ENCODE measurements at places on chromosomes 7 and 10. TPM values are rescaled to one million over a fixed set of nuclear protein-coding genes. Genes with fewer than 3 reads are reported as not detected.

DNA sequence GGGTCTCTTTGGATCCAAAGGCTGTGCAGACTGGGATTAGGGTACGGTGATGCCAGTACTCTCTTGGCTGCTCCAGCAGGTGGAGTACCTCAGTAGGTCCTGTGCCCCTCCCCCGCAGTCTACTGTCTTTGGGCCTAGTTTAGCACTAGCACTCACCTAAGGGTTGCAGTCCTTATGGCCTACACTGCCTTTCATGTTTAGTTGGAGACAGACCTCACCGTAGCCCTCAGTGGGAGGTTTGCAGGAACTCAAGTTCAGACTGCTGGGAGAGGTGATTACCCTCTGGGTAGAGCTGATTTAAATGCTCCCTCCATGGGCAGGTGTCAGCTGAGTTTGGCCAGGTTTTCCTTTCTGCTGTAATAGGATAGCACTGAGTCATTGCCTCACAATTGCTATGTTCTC is 210.8 kb upstream of the TMEM196 start:
- DNase-seq: no peak

- no peak for DNase-seq
Measured at GRCh38 chr7:5872326-5872725, 8.3 kb upstream of the OCM start.

DNA sequence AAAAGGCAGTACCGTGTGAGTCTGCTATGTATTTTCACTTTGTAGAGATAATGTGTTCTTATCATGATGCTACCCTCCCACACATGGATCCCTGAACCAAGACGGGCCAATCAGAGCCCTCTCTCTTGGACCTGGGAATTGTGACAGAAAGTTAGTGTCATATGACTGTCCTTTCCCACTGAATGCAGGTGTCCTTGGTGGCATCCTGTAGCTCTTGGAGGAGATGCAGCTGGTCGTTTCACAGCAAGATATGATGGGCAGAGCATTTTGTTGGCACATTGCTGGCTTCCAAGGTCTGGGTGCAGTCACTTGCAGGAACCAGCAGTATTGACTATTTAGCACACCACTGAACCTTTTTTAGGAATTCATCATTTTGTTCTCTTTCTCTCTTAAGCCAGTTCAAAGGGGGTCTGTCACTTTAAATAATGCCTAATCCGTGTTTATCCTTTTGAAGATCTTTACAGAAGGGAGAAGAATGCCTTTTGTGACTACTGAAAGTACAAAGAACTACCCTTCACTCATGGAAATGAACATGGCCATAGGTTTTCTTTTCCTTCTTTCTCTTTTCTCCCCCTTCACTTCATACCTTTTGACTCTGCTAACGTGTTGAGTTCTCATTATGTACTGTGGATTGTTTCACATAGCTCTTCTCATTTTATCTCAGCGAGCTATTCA is 125.1 kb downstream of the PLXDC2 start:
- DNase-seq: no peak

DNA sequence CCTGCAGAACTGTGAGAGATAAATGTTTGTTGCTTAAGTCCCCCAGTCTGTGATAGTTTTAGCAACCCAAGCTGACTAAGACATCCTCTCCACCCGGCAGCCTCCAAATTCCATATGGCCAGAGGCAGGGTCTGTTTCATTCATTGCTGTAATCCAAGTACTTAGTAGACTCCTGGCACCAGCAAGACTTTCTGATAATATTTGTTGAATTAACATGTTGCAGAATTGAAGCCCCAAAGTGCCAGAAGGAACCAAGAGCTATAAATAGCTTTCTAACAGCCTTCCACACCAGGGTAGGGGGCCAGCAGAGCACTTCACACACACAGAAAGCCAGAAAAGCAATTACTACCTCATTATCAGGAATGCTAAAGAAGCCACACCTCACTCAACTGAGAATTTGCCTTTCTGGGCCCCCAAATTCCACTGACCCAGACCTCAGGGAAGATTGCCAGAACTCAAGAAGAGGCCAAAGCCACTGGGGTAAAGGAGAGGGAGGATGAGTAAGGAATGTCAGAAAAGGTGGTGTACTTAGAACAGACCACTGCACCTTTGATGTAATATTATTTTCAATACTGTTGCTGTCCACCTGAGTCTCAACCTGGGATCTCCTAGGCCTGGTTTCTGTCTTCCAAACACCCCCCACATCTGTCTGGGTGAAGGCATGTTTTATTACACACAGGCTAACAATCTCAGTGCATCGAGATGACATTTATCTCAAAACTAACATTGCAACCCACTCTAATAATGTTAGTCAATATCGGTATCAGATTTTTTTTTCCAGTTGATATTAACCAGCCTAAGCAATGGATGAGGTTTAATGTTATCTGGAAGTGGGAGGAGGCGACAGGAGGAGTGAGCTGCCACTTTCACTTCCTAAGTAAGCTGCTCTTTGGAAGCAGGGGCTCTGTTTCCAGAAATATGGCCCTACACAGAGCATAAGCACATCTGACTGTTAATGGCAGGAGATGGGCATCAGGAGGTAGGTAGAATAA is 5.5 kb downstream of the NOD1 start:
- DNase-seq: no peak

- no peak for DNase-seq
Measured at GRCh38 chr7:155470186-155470487, 12.2 kb downstream of the EN2 start.

- no peak for DNase-seq
Measured at GRCh38 chr7:53431901-53432300, 396.5 kb downstream of the POM121L12 start.

DNA sequence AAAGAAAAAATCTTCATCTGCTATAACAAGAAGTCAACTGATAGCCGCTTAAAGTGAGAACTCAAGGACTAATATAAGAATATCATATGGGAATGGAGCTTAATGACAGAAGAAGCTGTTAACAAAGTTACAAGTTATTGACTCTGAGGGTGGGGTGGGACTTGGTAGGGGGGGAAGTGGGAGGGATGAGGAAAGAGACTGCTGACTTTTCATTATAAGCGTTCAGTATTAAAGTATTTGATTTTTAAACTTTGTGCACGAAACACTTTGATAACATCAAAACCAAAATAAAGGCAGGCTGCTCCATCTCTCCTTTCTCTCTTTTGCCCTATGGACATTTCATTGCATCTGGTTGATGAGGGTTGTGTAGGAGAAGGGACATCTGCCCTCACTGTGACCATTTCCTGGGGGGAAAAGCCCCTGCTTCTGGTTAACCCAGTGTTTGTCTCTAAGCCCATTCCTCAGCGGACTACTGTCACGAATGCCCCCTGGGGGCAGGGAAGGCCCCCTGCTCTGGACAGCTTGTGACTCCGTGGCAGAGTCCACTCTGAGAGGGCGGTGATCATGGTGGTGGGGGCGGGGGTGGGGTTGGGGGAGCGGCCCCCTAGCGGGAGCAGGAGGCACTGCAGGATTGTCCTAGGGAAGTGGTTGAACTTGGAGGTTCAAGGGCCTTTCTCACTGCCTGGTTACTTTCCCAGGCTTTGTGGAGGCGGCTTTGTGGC is 17.4 kb downstream of the SLC13A4 start:
- no peak for DNase-seq

DNA sequence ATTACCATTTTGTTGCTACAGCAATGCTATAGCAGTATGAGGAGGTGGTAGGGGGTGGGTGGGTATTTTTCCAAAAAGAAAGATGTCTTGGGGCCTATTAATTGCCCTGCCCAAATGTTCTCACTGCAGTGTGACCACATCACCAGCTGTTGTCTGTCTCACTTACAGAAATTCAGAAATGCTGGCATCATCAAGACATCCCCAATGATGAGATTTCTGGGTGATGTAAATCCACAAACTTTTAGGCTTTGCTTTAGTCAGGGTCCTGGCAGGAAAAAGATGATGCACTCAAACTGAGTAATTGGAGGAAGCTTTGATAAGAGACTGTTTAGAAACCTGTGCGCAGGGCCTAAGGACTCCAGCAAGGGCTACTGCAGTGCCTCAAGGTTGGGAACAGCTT is 56.2 kb upstream of the OPN4 start:
- no peak for DNase-seq

GRCh38 chr7:103809229-103809994 is 180.0 kb downstream of the RELN start:
- DNase-seq: no peak

GRCh38 chr10:115606086-115606485 is 512.9 kb downstream of the ATRNL1 start:
- no peak for DNase-seq

DNA sequence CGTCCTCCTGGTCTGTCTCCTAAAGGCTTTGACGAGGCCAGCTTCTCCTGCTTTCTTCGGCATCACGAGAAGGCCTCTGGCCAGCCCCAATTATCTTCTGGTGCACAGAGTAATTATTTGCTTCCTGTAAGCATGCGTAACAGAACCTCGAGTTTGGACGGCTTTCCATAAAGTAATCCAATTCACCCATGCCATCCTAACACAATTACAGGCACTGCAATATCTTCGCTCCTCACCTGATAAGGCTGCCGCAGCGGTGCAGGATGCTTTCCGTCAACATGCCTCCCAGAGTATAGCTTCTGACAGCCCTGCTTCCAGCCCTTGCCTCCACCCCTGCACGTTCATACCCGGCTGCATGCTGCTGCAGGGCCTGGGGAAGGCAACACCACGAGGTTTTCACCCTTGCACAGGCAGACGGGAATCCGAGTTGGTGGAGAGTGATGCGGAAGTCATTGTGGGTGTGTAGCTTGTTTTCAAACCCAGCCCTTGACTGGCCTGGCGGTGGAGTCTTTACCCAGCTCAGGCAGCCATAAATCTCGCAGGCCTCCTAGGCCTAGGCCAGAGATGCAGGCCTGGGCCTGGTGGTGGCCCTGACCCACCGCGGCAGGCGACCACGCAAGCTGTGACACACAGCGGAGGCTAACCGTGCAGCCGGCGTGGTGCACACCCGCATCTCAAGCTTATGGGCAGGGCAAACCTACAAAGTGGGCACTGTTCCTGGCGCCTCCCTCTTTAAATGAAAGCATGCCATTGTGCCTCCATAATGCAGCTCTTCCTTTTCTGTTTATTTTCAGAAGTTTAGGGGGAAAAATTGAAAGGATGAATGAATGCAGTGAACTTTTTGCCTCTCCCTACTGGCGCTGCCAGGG is 12.7 kb downstream of the EBF3 start:
- DNase-seq: no peak

DNA sequence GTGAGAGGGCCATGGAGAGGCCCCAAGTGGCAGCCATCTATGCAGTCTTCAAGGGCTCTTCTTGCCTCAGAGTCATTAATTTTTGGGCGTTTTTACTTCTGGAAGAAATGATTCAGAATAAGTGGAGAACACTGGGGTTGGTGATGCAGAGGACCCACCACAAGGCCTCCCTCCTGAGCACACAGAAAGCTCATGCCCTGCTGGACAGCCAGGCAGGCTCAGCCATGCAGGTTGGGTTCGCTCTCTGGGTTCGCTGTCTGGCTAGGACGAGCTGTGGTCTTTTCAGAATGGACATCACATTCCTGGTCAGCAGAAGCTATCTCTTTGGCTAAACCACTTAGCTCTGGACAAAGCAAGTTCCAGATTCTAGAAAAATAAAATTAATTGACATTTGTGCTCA is 480.8 kb downstream of the RPS24 start:
- no peak for DNase-seq

- DNase-seq: no peak
Measured at GRCh38 chr7:13279854-13280435, 592.5 kb downstream of the ARL4A start.

- DNase-seq: no peak
Measured at GRCh38 chr10:27820637-27821036, 75.0 kb upstream of the MKX start.

- DNase-seq: no peak
Measured at GRCh38 chr7:156907656-156908055, 14.7 kb upstream of the LMBR1 start.

DNA sequence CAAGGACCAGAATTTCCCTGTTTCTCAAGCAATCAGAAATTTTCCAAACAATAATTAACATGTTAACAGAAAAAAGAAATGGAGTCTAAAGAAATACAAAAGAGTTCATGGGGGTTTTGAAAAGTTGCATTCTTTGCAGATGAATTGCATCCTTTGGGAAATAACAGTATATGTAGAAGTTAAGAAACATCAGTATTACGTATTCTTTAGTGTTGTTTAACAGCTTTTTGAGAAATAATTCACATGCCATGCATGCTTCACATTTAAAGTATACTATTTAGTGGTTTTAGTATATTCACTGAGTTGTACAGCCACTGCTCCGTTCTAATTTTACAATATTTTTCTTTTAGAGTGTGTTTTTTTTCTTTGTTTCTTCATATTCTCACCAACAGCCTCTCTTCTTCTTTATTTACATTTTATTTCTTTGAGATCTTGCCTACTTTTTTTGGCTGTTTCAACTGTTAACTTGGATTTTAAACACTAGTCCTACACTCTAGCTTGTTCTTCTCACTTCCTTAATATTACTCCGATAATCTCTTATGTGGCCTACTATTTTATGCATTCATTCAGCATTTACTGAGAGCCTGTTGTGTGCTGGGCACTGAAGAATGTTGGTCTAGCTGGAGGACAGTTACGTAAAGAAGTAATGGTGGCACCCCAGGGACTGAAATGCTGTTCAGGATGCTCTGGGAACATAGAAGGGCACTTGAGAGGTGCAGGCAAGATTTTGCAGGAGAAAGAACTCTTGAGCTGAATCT is 330.1 kb downstream of the EXOC4 start:
- DNase-seq: no peak

DNA sequence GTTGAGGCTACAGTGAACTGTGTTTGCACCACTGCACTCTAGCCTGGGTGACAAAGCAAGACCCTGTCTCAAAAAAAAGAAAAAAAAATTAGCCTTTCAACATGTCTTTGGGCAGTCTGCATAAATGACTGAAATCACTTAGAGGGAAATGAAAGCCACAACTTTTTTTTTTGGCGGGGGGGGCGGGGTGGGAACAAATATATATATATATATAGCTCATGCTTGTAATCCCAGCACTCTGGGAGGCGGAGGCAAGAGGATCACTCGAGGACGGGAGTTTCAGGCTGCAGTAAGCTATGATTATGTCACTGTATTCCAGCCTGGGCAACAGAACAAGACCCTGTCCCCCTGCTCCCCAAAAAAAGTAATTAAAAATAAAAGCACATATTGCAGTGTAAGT is 23.4 kb upstream of the MICU1 start:
- DNase-seq: no peak

DNA sequence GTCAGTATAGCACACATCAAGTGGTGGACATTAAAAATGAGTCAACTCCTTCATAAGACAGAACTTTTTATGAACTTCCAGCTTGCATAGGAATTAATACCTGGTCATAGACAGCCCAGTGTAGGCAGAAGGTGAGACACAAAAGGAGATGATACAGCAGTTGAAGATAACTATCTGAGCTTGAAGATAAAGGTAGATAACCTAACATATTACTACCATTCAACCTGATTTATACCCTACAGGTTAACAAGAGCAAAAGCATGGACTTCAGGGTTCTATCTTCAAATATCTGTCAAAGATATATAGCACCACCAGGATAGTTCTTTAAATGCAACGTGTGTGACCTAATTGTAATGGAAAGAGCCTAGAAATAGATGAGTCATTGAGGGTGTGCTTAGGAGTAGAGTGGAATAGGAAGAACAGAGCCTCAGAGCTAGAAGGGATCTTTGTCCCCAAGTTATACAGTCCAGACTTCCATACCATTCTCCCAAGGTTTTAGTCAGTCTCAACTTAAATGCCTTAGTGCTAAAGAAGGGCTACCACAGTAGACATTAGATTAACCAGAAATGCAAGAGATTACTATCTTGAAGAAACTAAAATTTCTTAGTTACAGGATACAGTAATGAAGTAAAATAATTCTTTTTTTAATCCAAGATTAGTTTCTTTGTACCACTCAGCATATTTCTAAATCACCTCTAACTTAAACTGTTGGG is 9.2 kb downstream of the ZNF800 start:
- no peak for DNase-seq

Gene ZNF503
- 19.8 TPM for total RNA-seq

Gene PAPOLB
- 1.4 TPM for total RNA-seq

Gene AGR2
- total RNA-seq: not detected

Gene MAPK8
- 43.4 TPM for total RNA-seq

Gene CYP3A7
- not detected for total RNA-seq
